ENCODE measurements at places on chromosomes 7 and 10. TPM values are rescaled to one million over a fixed set of nuclear protein-coding genes. Genes with fewer than 3 reads are reported as not detected.

The TBRG4 gene
- total RNA-seq: 56.7 TPM

The ZNF488 gene
- total RNA-seq: 0.15 TPM

The POLR2J2 gene
- 5.7 TPM for total RNA-seq

The STEAP2 gene
- 30.2 TPM for total RNA-seq

The FASTK gene
- total RNA-seq: 70.7 TPM

The CLRN3 gene
- not detected for total RNA-seq

The LIPA gene
- 94.6 TPM for total RNA-seq

The SPDYE2 gene
- not detected for total RNA-seq

The TEX36 gene
- not detected for total RNA-seq

The SLC39A12 gene
- not detected for total RNA-seq

The RBP4 gene
- total RNA-seq: 6.7 TPM

The NPC1L1 gene
- total RNA-seq: 0.28 TPM

The OR2A1 gene
- total RNA-seq: 0.94 TPM

The SERPINE1 gene
- total RNA-seq: 4.0 TPM

The HERPUD2 gene
- total RNA-seq: 39.8 TPM

The CUZD1 gene
- total RNA-seq: 1.1 TPM

The SEMA3D gene
- 3.0 TPM for total RNA-seq

The DOCK1 gene
- 55.2 TPM for total RNA-seq

The SAP25 gene
- total RNA-seq: 6.4 TPM

The EPHB4 gene
- total RNA-seq: 115 TPM

The PODXL gene
- total RNA-seq: 20.6 TPM

The WNT8B gene
- 0.13 TPM for total RNA-seq

The LHFPL3 gene
- total RNA-seq: not detected

The CCL24 gene
- not detected for total RNA-seq

The ICA1 gene
- 19.4 TPM for total RNA-seq

The FGL2 gene
- 6.3 TPM for total RNA-seq

The RPEL1 gene
- not detected for total RNA-seq

The ANKRD7 gene
- total RNA-seq: 2.0 TPM

The LIPJ gene
- total RNA-seq: 0.15 TPM

The POLL gene
- 29.0 TPM for total RNA-seq

The CTAGE8 gene
- 1.4 TPM for total RNA-seq

The ABCB4 gene
- total RNA-seq: 0.48 TPM

The TAS2R5 gene
- 3.0 TPM for total RNA-seq

The AMPH gene
- 0.10 TPM for total RNA-seq

The STAG3 gene
- 0.66 TPM for total RNA-seq

The APBB1IP gene
- total RNA-seq: 4.2 TPM
